Stromal cell of bone marrow (primary cell): ENCODE measurements at places on chromosomes 4 and X.

DNA sequence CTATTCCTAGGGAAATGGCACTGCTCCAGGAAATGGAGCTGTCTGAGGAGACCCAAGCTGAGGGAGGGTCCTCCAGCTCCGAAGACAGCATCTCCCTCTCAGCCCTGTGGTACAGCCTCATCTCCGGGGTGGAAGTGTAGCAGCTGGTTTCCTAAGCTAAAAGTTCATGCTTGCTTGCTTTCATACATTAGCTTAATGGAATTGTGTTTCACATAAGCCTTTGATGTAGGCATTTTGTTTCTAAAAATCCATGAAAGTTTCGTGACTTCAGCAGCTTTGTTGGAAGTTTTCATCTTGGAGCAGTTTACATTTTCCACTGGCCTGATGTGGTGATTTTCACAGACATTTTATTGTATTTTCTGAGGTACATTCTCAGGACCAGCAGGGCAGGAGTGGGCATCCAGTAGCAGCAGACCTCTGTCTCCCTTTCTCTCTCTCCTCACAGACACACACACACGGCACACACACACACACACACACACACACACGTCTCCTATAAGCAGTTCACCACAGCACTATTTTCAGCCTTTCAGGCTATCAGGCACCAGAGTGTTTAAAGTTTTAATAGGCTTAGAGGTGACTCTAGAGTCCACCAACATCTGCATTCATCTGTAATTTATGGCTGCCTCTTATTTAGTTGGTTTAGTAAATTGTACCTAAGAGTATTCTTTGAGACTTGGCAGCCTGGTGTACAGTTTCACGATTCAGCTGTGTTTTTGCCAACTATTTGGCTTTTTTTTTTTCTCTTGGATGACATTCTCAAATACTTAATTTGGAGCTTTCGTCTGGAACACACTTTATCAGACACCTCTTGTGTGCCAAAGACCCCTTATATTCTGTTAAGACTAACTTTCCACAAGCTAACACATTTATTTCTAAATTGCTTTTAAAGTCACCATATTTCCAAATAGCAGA, 225.8 kb upstream of the SFRP2 start:
- DNase-seq: no peak

DNA sequence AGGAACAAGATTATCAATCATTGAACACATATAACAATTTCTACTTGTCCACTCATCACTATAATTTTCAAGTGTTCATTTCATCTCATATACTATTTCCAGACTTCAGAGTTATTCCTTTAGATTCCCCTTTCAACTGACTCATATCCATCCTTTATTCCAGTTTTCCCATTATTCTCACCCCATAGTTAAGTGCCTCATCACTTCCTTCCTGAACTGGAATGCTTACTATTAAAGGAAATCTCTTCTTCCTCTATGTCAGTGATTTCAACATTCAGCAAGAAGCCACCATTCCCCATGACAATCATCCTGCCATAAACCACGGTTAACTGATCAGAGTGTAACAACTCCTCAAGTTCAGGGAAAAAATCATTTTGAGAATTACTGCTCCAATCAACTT, 198.9 kb downstream of the FBXO8 start:
- DNase-seq: no peak

GRCh38 chr4:75786938-75787337, 62.6 kb downstream of the USO1 start:
- no peak for DNase-seq

DNA sequence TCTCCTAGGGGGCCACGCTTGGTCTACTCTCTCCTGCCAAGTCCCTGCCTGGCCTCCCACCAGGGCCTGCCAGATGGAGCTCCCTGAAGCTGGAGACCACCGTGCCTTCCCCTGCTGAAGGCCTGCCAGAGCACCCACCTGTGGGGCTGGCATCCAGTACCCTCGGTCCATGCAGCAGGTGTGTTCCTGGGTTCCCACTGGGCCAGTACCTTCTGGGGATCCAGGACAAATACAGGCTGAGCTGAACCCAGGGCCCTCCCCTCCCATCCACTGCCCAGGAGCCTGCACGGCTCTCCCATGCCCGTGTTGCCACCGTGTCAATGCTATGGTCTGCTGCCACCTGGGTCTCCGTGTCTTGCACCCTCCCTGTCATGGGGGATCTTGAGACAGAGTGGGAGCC, 68.8 kb downstream of the ABLIM2 start:
- DNase-seq: no peak

GRCh38 chrX:50707405-50707804, 106.6 kb downstream of the SHROOM4 start:
- no peak for DNase-seq

- DNase-seq: no peak
Measured at GRCh38 chrX:50442426-50443116, 28.1 kb downstream of the DGKK start.

- no peak for DNase-seq
Measured at GRCh38 chr4:93319041-93319440, 509.5 kb upstream of the ATOH1 start.

- no peak for DNase-seq
Measured at GRCh38 chr4:108465886-108466500, 154.4 kb upstream of the RPL34 start.

- DNase-seq: no peak
Measured at GRCh38 chrX:56762220-56762619, 33.2 kb downstream of the NBDY start.

- DNase-seq: no peak
Measured at GRCh38 chrX:74195605-74196004, 108.4 kb upstream of the ZCCHC13 start.

- DNase-seq: no peak
Measured at GRCh38 chr4:113407409-113407808, 354.1 kb downstream of the CAMK2D start.

DNA sequence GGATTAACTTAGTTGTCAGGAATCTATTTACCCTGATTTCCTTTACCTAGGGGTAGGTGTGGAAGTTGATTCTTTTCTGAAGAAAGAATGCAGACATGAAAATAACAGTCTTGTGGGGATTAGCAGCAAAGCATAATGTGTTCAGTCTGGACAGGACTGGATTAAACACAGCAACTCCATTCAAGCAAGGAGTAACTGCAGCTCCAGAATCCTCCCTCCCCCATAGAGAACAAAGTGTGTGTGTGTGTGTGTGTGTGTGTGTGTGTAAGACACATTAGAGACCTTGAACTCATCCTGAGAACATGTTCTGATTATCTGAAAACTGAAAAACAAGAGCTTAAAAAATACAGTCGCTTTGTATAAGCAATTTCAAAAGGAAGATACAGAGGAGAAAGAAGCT, 9.3 kb downstream of the C4orf54 start:
- no peak for DNase-seq

DNA sequence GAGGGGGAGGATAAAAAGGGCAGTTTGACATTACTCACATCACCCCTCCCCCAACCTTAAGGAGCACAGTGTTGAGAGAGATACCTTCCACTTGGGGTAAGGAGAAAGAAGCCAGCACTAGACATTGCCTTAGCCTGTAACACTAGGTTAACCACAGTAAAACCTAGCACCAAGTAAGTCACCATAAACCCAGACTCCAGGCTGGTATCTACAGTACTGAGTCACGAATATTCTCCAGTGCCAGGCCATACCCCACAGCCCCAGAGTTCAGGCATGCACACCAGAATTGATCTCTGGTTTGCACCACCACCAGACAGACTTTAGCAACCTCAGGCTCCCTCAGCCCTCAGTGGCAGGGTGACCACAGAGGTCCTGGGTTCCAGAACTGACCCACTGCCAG, 570.4 kb downstream of the PRR32 start:
- no peak for DNase-seq

- no peak for DNase-seq
Measured at GRCh38 chr4:99848591-99849001, 32.0 kb downstream of the DAPP1 start.

DNA sequence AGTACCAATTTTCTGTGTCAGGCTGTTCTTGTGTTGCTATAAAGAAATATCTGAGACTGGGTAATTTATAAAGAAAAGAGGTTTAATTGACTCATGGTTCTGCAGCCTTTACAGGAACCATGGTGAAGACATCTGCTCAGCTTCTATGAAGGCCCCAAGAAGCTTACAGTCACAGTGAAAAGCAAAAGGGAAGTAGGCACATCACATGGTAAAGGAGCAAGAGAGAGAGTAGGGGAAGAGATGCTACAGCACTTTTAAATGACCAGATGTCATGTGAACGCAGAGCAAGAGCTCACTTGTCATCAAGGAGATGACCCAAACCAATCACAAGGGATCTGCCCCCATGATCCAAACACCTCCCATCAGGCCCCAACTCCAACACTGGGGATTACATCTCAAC, 174.3 kb downstream of the ATP10D start:
- no peak for DNase-seq

DNA sequence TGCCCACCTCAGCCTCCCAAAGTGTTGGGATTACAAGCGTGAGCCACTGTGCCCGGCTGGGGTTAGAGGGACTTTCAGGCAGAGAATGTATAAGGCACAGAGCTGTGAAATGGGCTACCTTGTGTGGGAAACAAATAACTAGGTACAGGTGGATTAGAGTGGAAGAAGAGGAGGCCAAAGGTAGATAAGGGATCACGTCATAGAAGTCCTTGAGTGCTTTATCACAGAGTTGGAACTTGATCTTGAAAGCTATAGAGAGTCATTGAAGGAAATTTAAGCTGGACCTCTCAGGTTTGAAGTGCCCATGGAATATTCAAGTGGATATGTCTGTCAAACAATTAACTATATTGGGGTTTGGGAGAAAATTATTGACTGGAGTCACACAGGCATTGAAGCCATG, 8.4 kb downstream of the N4BP2 start:
- DNase-seq: no peak

DNA sequence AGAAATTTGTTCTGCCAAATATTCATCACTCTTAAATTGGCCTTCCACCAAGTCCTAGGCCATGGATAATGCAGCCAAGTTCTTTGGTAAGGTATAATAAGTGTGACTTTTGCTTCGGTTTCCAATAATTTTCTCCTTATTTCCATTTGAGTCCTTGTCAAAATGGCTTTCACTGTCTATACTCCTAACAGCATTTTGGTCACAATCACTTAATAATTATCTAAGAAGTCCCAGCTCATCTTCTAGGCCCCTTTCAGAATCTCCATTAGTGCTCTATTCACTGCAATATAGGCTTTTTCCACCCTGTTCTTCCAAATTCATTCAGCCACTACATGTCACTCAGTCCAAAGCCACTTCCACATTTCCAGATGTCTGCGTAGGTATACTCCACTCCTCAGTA, 51.0 kb upstream of the SPIN4 start:
- DNase-seq: peak; percentile 0

DNA sequence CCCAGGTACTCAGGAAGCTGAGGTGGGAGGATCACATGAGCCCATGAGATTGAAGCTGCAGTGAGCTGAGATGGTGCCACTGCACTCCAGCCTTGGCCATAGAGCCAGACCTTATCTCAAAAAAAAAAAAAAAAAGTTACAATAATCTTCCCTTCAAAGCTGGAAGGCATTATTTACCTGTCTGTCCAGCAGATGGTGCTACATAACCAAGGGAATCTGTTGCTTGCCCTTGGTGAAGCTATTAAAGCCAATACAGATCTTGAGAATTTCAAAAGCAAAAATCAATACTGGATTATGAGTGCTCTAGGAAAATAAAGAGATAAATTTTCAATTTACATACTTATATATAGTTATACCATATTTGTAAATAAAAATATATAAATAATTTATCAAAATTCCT, 25.9 kb downstream of the PKD2 start:
- peak; percentile 51 for DNase-seq

GRCh38 chr4:147597561-147597960, 19.6 kb upstream of the TMEM184C start:
- no peak for DNase-seq

DNA sequence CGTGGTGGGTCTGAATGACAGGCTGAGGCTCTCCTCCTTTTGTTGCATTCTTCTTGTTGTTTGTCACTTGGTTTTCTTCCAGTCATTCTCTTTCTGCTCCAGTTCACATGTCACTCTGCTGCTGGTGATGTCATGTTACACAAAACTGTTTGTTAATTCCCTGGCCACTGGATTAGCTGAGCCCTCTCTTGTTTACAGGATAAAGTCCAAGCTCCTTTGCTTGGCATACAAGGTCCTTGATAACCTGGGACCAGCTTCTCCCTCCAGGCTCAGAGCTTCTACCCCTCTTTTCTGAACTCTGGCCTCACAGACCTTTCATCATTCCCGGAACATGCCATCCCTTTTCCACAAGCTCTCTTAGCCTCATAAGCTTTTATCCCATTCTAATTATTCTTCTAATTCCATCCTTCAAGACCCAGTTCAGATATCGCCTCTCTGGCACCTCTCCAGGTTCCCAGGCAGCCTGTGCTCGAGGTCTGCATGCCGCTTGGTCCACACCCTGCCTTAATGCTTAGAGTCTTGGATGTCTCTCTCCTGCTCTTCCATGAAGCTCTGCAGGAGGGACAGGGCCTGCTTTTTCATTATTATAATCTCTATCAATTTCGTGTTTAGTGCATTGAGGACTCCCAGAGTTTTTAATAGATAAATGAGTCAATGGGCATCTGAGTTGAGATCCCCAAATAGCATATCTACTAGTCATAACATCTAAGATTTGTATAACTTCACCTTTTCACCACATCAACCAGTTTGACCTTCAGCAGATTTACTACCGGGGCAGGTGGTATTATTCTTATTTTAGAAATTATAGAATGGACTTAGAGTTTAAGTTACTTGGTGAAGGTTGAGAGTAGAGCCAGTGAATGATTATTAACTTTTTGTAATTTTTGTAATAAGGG, 98.7 kb downstream of the TMEM131L start:
- DNase-seq: no peak

GRCh38 chr4:174669270-174669669, 147.0 kb upstream of the HPGD start:
- DNase-seq: peak; percentile 77

- no peak for DNase-seq
Measured at GRCh38 chr4:12966726-12967125, 517.4 kb downstream of the RAB28 start.

DNA sequence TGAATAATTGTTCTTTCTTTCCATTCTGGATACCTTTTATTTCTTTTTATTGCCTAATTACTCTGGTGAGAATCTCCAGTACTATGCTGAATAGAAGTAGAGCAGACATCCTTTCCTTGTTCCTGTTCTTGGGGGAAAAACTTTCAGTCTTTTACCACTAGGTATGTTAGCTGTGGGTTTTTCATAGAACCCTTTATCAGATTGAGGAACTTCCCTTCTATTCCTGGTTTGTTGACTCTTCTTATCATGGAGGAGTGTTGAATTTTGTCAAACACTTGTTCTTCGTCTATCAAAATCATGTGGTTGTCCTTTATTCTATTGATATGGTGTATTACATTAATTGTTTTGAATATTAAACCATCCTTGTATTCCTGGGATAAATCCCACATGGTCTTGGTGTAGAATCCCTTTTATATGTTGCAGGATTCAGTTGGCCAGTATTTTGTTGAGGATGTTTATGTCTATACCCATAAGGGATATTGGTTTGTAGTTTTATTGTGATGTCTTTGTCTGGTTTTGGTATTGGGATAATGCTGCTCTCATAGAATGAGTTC, 23.6 kb downstream of the SH3BP2 start:
- DNase-seq: no peak

- no peak for DNase-seq
Measured at GRCh38 chr4:152805071-152805650, 25.4 kb downstream of the ARFIP1 start.

GRCh38 chrX:1283741-1284140, 15.1 kb downstream of the CSF2RA start:
- DNase-seq: no peak
